Activated naive CD8-positive, alpha-beta T cell treated with anti-CD3 and anti-CD28 coated beads, Interleukin-2, amount 10 ng/mL, durations not matched to agents 7 days and 5 days (primary cell): ENCODE measurements at places on chromosomes 16 and 17.

DNA sequence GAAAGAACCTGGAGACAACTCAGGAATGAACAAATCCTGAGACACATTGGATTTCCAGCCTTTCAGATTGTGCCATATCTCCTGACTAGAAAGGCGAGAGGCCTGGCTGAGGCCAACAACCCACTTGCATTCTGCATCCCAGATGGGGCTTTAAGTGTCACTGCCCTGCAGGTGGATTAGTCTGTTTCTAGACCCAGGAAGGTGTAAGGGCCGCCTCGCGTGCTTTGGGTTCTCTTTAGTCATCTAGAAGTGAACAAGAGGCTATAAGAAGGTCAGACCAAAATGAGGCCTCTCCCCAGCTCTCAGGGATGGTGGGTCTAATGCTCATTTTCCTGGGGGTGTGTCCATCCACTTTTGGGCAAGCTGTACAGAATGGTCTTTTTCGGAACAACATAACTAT is 4.9 kb downstream of the SAP30BP start:
- peaks cover 9% of the 10 kb centered on the region for H3K36me3 ChIP-seq
- DNase-seq: no peak
- no peak overlapping the region for H3K4me3 ChIP-seq
- no peak overlapping the region for H3K27ac ChIP-seq

GRCh38 chr17:45018514-45018847 is 33.0 kb downstream of the DCAKD start:
- H3K4me3 ChIP-seq: peak overlapping the region; percentile 90
- no peak for DNase-seq
- H3K27ac ChIP-seq: no peak overlapping the region
- peaks cover 17% of the 10 kb centered on the region for H3K4me1 ChIP-seq
- peaks cover 36% of the 10 kb centered on the region for H3K27me3 ChIP-seq
- peaks cover 9% of the 10 kb centered on the region for H3K36me3 ChIP-seq

- peaks cover 5% of the 10 kb centered on the region for H3K27me3 ChIP-seq
- H3K4me3 ChIP-seq: no peak overlapping the region
- peaks cover 4% of the 10 kb centered on the region for H3K4me1 ChIP-seq
- H3K27ac ChIP-seq: no peak overlapping the region
- no peak for DNase-seq
- H3K36me3 ChIP-seq: no peaks in the 10 kb centered on the region
Observed at GRCh38 chr16:75764154-75764768, 38.0 kb upstream of the CPHXL start.

- no peaks in the 10 kb centered on the region for H3K4me1 ChIP-seq
- no peak overlapping the region for H3K4me3 ChIP-seq
- no peak for DNase-seq
Observed at GRCh38 chr17:19753661-19754463, 5.8 kb upstream of the ALDH3A1 start.

- H3K4me3 ChIP-seq: no peak overlapping the region
- no peaks in the 10 kb centered on the region for H3K27me3 ChIP-seq
- peaks cover 8% of the 10 kb centered on the region for H3K4me1 ChIP-seq
- H3K36me3 ChIP-seq: peaks cover 26% of the 10 kb centered on the region
Observed at GRCh38 chr16:88593489-88593888, 23.3 kb downstream of the ZC3H18 start.

GRCh38 chr16:9311303-9311954 is 220.0 kb downstream of the HAPSTR1 start:
- no peak overlapping the region for H3K27ac ChIP-seq
- no peaks in the 10 kb centered on the region for H3K4me1 ChIP-seq

DNA sequence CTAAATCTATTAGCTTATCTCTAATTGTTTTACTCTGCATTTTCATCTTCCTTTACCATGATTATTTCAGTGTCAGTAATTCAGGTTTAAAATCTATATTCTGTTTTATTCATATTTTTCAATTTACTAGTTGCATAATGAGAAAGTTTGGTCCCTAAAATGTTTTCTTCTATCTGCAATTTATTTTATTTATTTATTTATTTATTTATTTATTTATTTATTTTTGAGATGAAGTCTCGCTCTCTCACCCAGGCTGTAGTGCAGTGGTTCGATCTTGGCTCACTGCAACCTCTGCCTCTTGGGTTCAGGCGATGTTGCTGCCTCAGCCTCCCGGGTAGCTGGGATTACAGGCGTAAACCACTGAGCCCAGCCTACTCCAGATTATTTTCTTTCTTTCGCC is 1597.3 kb downstream of the CDH8 start:
- H3K4me3 ChIP-seq: no peak overlapping the region
- no peaks in the 10 kb centered on the region for H3K27me3 ChIP-seq
- H3K27ac ChIP-seq: no peak overlapping the region
- no peaks in the 10 kb centered on the region for H3K4me1 ChIP-seq

DNA sequence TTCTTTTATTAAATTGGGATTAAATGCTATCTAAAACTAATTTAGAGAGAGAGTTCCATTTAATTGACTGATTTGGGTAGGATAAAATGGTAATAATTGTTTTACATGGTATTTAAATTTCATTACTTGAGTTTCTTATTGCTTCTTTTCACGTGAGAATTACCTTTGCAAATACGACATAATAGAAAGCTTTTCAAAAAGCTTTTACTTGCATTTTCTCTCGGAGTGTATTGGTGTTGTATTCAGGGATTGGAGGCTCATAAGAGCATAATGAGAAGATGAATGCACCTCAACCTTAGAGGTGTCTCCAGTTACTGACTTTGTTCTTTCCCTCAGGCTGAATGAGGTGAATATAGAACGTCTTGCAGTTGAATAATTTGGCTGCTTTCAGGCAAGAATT is 67.4 kb upstream of the CPHXL start:
- no peak for DNase-seq
- H3K27ac ChIP-seq: no peak overlapping the region
- H3K4me3 ChIP-seq: no peak overlapping the region
- no peaks in the 10 kb centered on the region for H3K4me1 ChIP-seq
- peaks cover 2% of the 10 kb centered on the region for H3K27me3 ChIP-seq
- no peaks in the 10 kb centered on the region for H3K36me3 ChIP-seq

GRCh38 chr16:50602126-50602525 is 53.9 kb downstream of the NKD1 start:
- no peaks in the 10 kb centered on the region for H3K36me3 ChIP-seq
- no peak overlapping the region for H3K27ac ChIP-seq
- no peak overlapping the region for H3K4me3 ChIP-seq

DNA sequence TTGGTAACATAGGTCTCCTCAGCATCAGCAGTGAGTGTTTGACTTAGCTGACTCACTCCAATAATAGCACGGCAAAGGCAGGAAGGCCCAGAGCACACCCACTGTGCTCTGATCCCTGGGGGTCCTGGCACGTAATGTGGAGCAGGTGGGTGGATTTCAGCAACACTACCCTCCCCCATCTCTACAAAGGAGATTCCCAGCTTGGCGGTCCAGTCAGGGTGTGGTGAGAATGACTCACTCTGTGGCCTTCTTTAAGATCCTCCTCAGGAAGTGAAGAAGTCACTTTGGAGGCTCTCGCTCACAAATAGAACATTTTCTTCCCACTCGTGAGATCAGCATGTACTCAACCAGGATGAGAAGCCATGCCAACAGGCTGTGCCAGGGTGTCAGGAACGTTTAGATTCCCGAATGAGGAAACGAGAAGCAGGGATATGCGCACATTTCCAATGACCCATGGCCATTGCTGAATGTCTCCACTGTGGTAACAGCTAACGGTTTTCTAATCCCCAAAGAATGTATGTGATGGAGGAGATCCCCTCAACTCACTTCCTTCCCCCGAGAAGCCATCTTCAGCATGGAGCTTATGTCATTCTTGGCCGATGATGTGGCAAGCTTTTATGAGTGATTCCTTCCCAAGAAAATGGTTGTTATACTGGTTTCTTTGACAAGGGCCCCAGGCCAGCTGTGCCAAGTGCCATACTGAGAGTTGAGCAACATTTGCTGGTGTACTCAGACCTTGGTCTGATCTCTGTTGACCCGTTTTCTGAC is 365.2 kb downstream of the C16orf95 start:
- H3K27me3 ChIP-seq: no peaks in the 10 kb centered on the region
- H3K4me1 ChIP-seq: peaks cover 5% of the 10 kb centered on the region
- no peak for DNase-seq
- H3K4me3 ChIP-seq: no peak overlapping the region

GRCh38 chr16:58018803-58019202 is 6.8 kb upstream of the MMP15 start:
- H3K36me3 ChIP-seq: peaks cover 7% of the 10 kb centered on the region
- no peak overlapping the region for H3K4me3 ChIP-seq
- peaks cover 10% of the 10 kb centered on the region for H3K4me1 ChIP-seq
- H3K27me3 ChIP-seq: no peaks in the 10 kb centered on the region
- no peak for DNase-seq

DNA sequence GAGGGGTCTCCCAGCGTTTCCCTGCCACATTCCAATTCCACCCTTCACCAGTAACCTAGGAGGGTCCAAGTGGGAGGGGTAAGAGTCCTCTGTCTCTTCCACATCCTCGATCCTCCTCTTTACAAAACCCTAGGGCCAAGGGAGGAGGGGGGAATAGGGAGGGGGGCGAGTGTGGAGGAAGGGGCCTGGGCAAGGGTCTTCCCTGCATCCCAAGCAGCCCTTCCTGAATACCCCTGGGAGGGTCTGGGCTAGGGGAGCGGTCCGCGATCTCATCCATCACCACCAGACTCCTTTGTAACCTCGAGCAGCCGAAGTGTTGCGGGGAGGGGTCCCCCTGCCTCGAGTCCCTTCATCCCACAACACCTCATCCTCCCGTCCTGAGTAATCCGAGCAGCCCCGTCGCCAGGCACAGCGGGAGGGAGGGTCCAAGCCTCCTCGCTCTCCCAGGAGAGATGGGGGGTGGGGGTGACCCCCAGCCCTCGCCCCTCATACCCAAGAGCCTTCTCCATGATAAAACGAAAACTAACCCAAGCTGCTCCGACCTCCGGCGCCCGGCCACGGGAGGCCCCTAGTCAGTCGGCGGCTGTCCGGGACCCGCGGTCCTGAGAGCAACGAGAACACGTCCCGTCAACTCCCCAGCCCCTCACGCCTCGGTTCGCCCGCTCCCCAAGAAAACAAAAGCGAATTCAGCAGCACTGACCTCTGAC is 502 bp downstream of the SMPD3 start:
- peaks cover 9% of the 10 kb centered on the region for H3K4me1 ChIP-seq
- no peaks in the 10 kb centered on the region for H3K36me3 ChIP-seq
- no peak overlapping the region for H3K27ac ChIP-seq
- peaks cover 33% of the 10 kb centered on the region for H3K27me3 ChIP-seq
- peak overlapping the region; percentile 77 for H3K4me3 ChIP-seq

- peaks cover 14% of the 10 kb centered on the region for H3K36me3 ChIP-seq
- peaks cover 12% of the 10 kb centered on the region for H3K4me1 ChIP-seq
- no peak for DNase-seq
- H3K27ac ChIP-seq: no peak overlapping the region
Observed at GRCh38 chr16:88807142-88807625, 3.6 kb downstream of the CDT1 start.

DNA sequence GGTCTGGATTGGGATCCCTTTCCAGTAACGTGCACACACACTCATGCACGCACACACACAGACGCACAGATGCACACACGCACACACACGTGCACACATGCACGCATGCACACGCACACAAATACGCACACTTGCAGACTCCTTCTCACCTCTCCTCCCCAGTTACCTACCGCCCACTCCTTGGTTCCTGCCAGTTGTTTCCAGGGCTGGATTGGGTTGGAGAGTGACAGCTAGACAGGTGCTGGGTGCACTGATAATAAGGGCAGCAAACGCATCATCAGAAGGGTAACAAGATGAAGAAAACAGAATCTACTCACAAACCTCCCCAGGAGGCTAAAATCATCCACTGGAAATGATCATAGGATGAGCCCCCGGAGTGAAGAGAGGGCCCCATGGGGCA is 45.0 kb downstream of the HSBP1 start:
- H3K27ac ChIP-seq: no peak overlapping the region
- DNase-seq: no peak
- no peaks in the 10 kb centered on the region for H3K36me3 ChIP-seq
- H3K27me3 ChIP-seq: peaks cover 7% of the 10 kb centered on the region
